Foreskin keratinocyte (primary cell): ENCODE measurements at places on chromosomes 7 and 10.
A peak's percentile ranks its signal among the peaks of the same experiment; 100 is the strongest.

- DNase-seq: peak; percentile 19
Measured at GRCh38 chr7:150322833-150323681, at the start of the genes ACTR3C and LRRC61. TSS of gene ACTR3C (minus strand) at chr7:150323545. CDS start at chr7:150295296, 28,249 bp downstream. TSS of gene LRRC61 (plus strand) at chr7:150323355. CDS start at chr7:150336862, 13,507 bp downstream.

GRCh38 chr10:123577921-123578461 is 88.2 kb upstream of the GPR26 start:
- no peak for DNase-seq

- DNase-seq: no peak
Measured at GRCh38 chr7:8159595-8159994, 102.4 kb downstream of the ICA1 start.

DNA sequence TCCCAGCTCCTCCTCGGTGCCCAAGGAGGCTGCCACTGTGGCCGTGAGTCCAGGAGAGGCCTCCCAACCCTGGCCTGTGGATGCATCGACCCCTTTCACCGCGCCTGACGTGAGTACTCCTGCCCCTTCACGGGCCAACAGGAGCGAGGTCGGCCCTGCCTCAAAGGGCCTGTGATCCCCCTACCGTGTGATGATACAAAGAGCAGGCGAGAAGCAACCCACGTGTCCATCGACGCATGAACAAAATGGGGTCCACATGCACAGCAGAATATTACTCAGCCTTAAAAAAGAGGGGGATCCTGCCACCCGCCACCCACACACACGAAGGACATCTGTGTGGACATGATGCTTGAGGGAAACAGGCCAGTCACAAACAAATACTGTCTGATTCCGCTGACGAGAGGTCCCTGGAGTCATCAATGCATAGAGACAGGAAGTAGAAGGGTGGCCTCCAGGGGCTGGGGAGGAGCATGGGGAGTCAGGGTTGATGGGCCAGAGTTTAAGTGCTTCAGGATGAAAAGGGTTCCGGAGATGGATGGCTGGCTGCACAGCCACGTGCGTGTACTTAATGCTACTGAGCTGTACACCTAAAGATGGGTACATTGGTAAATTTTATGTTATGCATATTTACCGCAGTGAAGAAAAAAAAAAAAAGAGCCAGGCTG is 151.9 kb downstream of the PRKAG2 start:
- DNase-seq: no peak

DNA sequence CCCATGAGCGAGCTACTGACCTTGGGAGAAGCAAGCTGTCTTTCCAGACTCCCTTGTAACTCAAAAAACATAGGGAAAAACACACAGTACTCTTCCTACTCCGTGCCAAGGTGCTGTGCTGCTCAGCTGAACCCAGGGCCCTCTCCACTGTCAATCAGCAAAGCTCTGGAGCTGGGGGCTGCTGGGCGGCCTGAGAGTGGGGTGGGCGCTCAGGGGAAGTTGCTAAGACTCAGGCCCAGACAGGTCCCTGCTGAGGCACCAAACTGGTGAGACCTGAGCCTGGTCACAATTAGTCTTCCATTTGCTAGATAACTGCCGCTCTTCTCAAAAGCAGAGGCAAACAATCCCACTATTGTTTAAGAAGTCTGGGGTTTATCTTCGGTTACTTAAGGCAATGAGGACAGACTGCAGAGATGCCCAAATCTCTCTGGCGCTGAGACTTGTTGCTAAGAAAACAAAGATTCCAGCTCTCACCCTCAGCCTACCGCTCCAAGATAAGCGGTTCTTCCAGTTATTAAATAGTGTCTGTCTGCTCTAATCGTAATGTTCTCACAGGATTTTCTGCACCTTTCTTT is 22.0 kb downstream of the STEAP1B start:
- DNase-seq: no peak

DNA sequence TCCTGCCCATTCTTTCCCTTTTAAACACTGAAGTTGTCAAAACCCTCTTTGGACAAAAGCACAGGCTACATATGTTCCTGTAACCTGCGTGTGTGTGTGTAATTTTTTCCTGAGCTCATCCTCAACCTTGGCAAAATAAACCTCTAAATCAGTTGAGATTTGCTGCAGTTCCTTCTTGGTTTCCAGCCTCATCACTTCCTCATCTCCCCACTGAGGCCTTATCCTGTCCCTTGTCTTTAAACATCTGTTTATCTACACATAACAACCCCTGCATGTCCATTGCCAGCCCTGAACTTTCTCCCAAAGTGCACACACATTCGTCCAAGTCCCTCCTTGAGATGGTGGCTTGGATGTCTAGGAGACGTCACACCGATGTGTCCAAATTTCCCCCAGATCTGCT is 35.5 kb downstream of the LYZL2 start:
- DNase-seq: no peak
